Left ventricle myocardium inferior (tissue), 1 donor: ENCODE measurements at places on chromosomes 16 and 17. TPM values are rescaled to one million over a fixed set of nuclear protein-coding genes. Genes with fewer than 3 reads are reported as not detected.

The CCL8 gene
- 0.41 TPM for total RNA-seq

The EMP2 gene
- 60.5 TPM for total RNA-seq

The SPN gene
- total RNA-seq = 1.3 TPM

The MMP25 gene
- total RNA-seq = 1.2 TPM

The TMEM92 gene
- total RNA-seq = not detected

The PTGES3L gene
- total RNA-seq = 37.9 TPM

The AANAT gene
- not detected for total RNA-seq

The PYDC1 gene
- total RNA-seq = not detected

The LDAF1 gene
- total RNA-seq = 133 TPM

The PHOSPHO1 gene
- 0.52 TPM for total RNA-seq

The GFAP gene
- total RNA-seq = 4.1 TPM

The RAMP2 gene
- 37.7 TPM for total RNA-seq

The GAST gene
- total RNA-seq = not detected

The TNFRSF13B gene
- total RNA-seq = not detected

The MYH3 gene
- 0.88 TPM for total RNA-seq

The PFAS gene
- 9.8 TPM for total RNA-seq

The DHRS7C gene
- 3.1 TPM for total RNA-seq

The KRT39 gene
- total RNA-seq = not detected
